ENCODE measurements at places on chromosomes 1 and 21.
A peak's percentile ranks its signal among the peaks of the same experiment; 100 is the strongest.

DNA sequence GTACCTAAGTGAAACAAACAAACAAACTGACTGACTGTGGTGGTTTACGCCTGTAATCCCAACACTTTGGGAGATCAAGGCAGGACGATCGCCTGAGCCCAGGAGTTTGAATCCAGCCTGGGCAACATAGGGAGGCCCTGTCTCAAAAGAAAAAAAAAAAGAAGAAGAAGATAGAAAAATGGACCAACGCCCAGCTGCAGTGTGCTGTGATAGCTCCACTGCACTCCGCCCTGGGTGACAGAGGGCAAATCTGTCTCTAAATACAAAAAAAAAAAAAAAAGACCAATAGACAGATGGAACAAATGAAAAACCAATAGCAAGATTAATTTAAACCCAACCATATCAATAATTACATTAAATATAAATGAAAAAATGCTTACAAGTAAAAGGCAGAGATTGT lies 13.9 kb downstream of the AKR7A3 start:
- no peak for DNase-seq

- DNase-seq, result peak; percentile 65
Measured at GRCh38 chr21:42439284-42440186, 35.8 kb downstream of the UBASH3A start.

DNA sequence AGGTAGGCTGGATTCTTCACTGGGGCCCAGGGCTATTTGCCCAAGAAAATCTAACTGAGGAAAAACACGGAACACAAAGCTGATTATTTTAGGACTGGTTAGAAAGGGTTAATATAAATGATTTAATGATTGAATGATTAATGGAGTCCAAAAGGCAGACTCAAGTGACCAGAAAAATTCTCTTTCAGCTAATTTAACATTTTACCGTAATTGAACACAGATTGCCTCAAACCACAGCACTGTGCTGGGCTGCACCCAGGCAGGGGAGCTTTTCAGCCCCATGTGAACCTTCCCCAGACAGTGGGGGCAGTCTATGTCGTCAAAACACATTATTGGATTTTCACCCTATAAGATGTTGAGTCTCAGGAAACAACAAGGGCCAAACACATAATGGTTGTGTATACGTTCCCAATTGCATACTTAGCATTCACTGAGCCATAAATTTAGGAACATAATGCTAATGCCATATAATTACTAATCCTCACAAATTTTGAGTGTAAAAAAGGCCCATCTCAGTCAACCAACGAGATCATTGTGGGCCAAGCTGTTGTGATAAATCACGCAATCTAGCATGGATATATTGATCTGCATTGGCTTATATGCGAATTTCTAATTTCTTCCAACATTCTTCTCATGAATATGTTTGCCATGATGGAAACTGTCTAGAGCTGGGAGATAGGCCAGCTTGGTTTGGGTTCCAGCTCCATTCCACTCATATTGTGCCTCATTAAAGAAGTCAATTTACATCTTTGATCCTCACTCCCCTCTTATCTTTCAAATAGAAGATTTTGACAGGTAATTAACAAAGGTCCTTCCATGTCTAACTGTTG lies 27.7 kb downstream of the DSCAM start:
- DNase-seq, result no peak

DNA sequence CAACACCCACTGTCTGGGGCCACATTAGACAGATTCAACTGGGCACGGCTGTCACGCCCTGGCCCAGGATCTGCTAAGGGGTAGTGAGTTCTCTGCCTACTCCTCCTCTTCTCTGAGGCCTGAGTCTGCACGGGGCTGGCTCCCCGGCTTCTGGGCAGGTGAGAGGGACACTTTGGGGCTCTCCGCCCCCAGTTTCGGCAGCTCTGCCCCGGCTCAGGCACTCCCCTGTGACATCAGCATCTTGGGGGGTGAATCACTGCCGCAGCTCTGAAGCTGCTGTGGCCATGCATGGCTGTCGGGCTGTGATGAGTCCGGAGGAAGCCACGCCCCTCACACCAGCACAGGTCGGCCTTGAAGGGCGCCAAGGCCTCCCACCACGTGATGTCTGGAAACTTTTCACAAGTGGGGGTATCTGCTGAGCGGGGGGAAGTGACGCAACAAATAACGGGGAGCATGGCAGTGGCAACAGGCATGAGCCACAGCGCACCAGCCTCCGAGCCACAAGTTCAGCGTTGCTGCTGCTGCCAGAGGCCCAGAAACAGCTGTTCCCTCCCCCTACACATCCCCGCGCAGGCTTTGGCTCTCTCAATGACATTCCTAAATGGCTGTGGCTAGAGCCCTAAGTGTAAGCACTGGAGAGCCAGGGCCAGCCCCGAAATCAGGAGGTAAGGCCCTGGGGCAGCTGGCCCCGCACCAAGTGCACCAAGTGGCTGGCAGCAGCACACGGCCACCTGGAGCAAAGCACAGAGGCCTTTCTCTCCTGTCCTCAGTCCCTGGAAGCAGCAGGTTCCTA lies 26.3 kb downstream of the ZBTB17 start:
- DNase-seq, result peak; percentile 91

- DNase-seq, result no peak
Measured at GRCh38 chr1:224782281-224783000, 147.0 kb upstream of the DNAH14 start.

DNA sequence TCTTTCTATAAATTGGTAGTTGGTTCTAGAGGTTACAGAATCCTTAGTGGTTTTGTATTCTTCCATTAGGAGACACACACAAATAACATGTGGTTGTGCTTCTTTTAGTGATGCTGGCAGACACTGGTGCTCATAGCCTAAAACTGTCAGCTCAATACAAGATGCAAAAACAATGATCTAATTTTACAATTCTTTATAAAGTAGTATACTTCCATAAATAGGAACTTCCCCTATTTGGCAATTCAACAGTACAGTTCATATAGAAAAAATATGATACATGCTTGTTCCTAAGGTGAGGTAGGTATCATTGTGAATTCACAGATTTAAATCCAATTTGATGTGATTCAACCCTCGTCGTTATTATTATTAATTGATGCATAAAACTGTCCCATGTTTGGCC lies 20.8 kb upstream of the CCDC17 start:
- DNase-seq, result no peak

DNA sequence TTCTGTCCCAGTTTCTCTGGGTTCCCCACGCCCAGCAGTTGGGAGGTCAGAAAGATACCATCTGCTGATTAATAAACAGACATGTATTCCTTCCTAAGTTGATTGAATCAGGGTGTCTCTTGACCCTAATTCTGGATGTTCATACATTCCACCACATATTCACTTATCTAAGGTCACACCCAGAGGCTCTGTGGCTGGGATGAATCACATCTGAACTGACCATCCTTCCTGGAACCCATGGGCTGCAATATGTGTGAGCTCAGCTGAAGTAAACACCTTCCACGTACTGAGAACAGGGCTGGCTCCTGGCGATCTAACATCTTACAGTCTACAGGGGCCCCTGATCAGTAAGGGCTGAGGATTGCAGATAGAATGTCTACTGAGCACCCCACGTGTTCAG lies 20.5 kb upstream of the TRABD2B start:
- DNase-seq, result no peak

DNA sequence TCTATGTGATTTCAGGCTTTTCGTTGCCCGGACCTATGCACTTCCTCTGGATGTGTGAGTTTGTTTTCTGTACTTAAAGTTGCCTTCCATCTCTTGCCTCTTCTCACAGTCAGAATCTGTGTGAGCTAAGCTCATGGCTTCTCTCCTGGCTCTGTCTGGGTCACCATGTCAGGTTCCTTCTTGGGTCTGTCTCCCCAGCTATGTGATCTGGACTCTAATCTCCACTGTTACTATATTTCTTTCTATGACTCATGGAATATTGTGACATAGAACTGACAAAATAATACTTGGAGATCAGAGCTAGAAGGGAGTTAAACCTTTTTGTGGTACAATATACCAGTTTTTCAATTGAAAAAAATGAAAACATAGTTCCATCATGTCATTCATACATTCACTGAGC lies 172.7 kb upstream of the FGGY start:
- no peak for DNase-seq

GRCh38 chr1:217562229-217562878 lies 68.5 kb downstream of the GPATCH2 start:
- no peak for DNase-seq

DNA sequence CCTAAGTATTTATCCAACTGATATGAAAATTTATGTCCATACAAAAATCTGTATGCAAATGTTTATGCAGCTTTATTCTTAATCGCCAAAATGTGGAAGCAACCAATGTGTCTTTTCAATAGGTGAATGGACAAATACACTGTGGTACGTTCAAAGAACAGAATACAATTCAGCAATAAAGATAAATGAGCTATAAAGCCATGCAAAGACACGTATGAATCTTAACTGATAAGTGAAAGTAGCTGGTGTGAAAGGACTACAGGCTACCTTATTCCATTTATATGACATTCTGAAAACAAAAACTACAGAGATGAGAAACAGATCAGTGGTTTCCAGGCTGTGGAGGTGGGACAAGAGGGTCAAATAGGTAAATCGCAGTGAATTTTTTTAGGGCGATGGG lies 419.6 kb upstream of the B3GALT2 start:
- no peak for DNase-seq

GRCh38 chr1:104064399-104064798 lies 314.7 kb downstream of the AMY1C start:
- DNase-seq, result no peak

- DNase-seq, result no peak
Measured at GRCh38 chr1:78255383-78255782, 209.6 kb downstream of the GIPC2 start.

GRCh38 chr1:6984986-6985385 lies 199.7 kb downstream of the CAMTA1 start:
- DNase-seq, result no peak

DNA sequence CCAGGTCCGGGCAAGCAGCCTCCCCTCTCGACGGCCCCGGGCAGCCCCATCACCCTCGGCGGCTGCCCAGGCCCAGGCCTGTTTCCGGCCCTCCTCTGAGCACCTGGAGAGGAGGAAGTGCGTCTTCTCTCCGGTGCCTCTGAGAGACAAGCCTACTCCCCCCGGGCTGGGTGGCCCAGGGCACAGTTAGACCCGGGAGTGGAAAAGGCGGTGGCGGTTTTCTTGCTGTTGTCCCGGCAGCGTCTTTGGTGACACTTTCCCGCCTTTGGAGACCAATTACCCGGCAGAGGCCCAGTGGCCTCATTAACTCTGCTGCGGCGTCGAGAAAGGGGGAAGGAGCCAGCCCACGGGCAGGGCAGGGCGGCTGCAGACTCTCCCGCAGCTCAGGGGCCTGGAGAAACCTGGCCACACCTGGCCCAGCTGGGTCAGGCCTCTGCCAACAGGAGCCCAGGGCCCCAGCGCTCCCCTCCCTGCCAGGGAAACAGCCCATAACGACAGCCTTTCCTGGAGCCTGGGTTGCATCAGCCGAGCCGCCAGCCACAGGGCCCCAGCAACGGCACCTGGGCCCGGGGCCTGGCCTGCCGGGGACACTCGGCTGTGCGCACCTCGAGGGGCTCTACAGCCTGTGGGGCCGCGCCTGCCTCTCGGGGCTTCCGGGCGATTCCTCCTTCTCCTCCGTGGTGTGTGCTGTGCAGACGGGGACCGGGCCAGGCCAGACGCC lies 28.4 kb upstream of the C1orf159 start:
- DNase-seq, result peak; percentile 73

- DNase-seq, result no peak
Measured at GRCh38 chr1:230979952-230980351, 1.1 kb downstream of the ARV1 start.

DNA sequence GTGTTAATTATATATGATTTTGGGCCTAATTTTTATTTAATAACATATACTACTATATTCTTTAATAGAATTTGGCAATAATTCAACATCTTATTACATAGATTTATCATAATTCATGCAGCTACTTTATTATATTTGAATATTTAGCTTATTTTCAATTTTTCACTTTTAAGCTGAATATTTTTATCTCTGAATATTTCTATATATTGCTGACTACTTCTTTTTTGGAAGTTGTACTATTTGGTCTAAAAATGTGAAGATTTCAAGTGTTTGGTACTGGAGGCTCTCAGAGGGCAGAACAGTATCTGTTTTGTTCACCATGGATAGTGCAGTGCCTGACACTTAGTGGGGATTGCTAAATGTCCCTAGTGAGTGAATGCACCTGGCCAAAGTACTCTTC lies 389.5 kb downstream of the RYR2 start:
- DNase-seq, result no peak

DNA sequence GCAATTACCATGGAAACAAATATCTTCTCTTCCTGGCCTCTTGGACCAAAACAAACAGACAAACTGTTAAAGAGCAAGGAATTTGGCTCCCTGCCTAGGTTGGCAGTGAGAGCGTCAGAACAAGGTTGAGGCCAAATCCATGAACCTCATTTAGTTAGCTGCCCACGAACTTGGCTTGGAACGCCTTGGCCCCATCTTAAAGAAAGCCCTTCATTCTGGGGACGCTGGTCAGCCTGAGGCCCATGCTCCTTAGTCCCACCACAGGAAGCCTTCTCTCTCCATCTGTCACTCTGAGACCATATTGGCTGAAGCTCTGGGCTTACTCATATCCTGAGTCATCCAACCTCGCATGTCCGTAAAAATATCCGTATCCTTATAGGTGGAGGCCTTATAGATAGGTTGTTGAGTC lies 62.4 kb upstream of the DIRAS3 start:
- no peak for DNase-seq

- DNase-seq, result no peak
Measured at GRCh38 chr1:245791410-245792312, 636.9 kb downstream of the KIF26B start.

DNA sequence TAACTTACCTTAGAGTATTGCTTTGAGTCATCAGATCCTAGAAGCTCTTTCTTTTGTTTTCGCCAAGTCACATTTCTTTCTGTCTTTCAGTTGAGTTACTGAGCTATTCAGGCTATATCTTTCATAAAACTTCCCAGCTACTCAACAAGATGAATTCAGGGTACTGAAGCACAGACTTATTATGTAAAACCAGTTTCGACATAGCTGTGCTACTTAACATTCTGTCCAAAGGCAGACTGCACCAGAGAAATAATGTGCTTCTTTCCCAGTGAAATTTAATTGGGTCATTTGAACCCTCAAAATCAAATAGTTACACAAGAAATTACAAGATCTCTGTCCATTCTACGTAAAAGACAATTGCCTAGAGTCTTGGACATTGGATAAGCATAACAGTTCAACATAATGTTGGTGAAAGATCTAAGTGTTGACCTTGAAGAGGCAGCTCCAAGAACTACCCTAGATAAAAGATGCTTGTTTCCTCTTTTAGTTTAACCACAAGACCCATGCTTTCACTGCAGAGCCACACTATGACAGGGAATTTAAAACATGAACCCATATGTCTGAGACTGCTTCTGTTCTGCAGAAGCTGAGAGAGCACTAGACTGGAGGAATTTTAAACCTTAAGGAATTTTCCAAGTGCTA lies 163.2 kb downstream of the LRRC40 start:
- no peak for DNase-seq

DNA sequence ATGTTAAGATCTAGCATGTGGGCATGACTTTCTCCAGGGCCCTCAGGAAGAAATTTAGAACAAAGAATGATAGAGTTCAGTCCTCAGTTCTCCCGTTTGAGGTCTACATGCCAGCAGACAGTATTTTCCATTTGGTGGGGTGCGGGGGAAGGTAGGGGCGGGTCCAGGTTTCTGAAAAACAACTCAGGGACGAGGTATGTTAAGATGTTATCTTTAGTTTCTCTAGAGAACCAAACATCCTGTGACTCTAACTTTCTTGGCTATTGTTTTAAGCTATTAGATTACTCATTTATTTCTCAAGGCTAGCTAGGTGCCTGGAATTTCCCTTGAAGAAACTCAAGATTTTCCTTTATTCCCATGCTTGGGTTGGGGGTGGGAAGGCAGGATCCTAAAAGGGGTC lies 42.3 kb upstream of the SYT14 start:
- no peak for DNase-seq

GRCh38 chr1:230403442-230403841 lies 22.7 kb downstream of the PGBD5 start:
- DNase-seq, result no peak

Data from activated naive CD8-positive, alpha-beta T cell treated with anti-CD3 and anti-CD28 coated beads, Interleukin-2, amount 50 U/mL, for 24 hours (primary cell).